ENCODE measurements at places on chromosomes 11 and 22.

GRCh38 chr11:73412308-73412707 lies 36.1 kb downstream of the RELT start:
- no peak for DNase-seq

GRCh38 chr22:24436553-24436952 lies 9.2 kb downstream of the ADORA2A start:
- DNase-seq, result no peak

DNA sequence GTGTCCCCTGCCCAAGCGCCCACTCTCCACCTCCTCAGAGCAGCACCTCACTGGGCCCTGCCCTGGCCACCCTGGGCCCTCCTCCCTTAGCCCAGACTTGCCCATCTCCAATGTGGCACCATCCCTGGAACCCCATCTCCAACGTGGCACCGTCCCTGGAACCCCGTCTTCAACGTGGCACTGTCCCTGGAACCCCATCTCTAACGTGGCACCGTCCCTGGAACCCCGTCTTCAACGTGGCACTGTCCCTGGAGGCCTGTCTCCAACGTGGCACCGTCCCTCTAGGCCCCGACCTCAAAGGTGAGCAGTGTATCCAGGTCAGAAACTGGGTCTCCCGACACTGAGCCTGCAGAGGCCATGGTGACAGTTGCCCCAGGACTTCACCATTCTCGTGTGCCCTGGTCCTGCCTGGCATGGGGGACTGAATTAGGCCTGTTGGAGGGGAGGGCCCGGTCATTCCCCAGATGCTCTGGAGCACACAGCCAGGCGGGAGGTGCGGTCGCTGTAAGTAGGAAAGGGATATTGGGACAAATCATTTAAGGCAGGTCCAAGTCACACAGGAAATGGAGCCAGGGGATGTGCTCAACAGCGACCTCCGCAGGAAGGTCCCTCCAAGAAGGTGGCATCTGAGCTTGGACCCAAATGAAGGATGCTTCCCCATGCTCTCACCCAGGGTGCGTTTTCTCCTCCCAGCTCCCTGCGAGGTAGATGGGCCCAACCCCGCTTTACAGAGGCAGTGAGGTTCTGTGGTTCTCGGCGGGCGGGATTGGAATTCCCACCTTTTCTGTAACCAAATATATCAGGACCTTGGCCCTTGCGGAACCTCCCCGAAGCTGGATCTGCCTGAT lies 2.4 kb upstream of the CTSD start:
- DNase-seq, result no peak

GRCh38 chr11:90798769-90799168 lies 575.9 kb upstream of the CHORDC1 start:
- DNase-seq, result no peak

DNA sequence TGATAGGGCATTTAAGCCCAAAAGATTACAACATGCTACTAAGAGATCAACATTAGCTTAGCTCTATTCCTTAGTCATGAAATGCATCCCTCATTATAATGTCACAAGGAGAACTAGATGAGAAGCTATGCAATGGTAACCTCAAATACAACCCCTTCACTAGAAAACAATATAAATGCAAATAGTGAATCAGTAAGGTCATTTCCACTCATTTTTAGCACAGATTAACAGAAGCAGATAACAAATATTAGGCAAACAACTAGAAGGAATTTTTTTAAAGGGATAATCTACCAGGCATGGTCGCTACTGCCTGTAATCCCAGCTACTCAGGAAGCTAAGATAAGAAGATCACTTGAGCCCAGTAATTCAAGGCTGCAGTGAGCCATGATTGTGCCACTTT lies 28.2 kb downstream of the SIK3 start:
- no peak for DNase-seq

DNA sequence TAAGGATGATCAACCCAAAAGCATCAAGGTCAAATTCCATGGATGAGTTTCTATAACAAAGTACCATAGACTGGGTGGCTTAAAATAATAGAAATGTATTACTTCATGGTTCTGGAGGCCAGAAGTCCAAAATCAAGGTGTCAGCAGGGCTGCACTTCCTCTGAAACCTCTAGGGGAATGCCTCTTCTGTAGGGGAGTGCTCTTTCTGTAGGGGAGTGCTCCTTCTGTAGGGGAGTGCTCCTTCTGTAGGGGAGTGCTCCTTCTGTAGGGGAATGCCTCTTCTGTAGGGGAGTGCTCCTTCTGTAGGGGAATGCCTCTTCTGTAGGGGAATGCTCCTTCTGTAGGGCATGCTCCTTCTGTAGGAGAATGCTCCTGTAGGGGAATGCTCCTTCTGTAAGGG lies 65.5 kb downstream of the FBLN1 start:
- no peak for DNase-seq

DNA sequence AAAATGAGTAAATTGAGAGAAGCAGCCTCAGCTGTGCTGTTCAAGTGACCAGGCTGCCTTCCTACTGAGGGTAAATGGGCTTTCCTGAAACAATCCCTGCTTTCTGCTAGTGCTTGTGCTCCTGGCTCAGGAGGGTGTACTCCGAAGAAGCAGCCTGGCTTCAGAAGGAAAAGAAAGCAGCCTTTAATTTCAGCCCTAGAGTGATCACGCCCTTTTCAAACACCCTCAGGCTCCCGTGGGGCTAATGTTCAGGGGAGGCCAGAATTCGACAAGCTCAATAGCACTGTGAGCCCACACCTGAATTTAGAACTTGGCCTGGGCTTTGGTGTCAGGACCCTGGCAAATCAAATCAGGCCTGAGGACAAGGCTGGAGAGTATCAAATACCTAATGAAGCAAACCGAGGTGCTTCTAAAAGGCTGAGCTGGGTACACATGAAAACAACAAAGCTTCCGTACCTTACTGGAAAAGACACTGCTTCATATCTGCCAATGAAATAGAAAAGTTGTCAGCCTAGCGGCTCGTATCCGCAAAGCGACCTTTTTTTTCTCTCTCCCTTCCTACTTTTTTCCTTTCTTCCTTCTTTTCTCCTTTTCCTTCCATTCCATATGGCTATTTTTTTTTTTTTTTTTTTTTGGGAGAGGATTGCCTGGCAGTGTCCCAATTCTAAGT lies 387.8 kb downstream of the SOX6 start:
- DNase-seq, result no peak

DNA sequence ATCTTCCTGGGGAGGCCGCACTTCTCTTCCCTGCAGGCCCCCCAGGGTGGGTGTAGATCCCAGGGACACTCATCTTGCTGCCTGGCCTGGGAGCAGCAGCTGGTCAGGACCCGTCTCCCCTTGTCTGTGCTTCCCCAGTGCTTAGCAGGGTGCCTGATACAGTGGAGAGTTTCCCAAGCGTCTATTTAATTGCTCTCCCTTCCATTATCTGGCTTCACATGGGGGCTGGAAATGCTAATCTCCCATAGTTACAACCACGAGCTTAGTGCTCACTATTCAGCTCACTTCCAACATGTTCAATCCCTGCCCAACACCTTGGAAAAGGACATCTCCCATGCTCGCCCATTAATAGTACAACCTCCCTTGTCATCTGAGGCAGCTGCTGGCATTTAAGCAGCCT lies 100.5 kb downstream of the DSCAML1 start:
- no peak for DNase-seq

GRCh38 chr11:71309181-71309580 lies 56.8 kb upstream of the SHANK2 start:
- DNase-seq, result no peak
